Body of pancreas (tissue), 4 donors: ENCODE measurements at places on chromosomes 7 and 10. TPM values are rescaled to one million over a fixed set of nuclear protein-coding genes. Genes with fewer than 3 reads are reported as not detected.
A peak's percentile ranks its signal among the peaks of the same experiment; 100 is the strongest.

Gene ANKRD22
- 5.9 TPM for total RNA-seq

Gene MYO3A
- 1.6 TPM for total RNA-seq

Gene GTF2IRD1
- total RNA-seq = 11.2 TPM

Gene ATP6V0A4
- not detected for total RNA-seq

Gene CAMK2B
- 0.52 TPM for total RNA-seq

Gene ANKRD7
- 2.6 TPM for total RNA-seq

Gene RADIL
- 29.0 TPM for total RNA-seq

- H3K4me3 ChIP-seq = no peak overlapping the region
- no peak for DNase-seq
- no peaks in the 10 kb centered on the region for H3K27me3 ChIP-seq
- peaks cover 51% of the 10 kb centered on the region for H3K4me1 ChIP-seq
- H3K36me3 ChIP-seq = no peaks in the 10 kb centered on the region
These were observed 69.8 kb downstream of the ADD3 start for GRCh38 chr10:110077436-110078130.

DNA sequence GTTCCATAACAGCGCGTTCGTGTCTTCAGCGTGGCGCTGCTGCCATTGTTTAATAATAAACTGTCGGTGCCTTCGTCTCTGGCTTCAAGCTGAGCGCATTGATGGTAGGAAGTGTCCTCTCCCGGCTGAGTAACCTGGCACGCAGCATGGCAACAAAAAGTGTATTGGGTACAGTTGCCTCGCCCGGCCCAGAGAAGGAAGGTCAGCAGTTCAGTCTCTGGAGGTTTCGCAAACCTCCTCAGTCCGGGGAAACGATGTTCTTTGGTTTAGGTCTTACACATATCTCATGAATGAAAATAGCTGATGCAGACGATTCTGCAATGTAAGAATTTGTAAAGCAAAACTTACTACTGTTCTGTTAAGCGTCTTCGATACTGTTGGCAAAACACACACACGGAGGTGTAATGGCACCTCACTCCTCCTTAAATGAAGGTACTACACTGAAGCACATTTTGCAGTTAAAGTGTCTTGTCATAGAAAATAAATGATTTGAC lies 739 bp upstream of the CCDC186 start:
- no peaks in the 10 kb centered on the region for H3K27me3 ChIP-seq
- no peaks in the 10 kb centered on the region for H3K36me3 ChIP-seq
- peak; percentile 73 for DNase-seq
- peak overlapping the region; percentile 86 for H3K27ac ChIP-seq

- no peak for DNase-seq
- no peak overlapping the region for H3K4me3 ChIP-seq
- H3K36me3 ChIP-seq = no peaks in the 10 kb centered on the region
- no peaks in the 10 kb centered on the region for H3K4me1 ChIP-seq
- no peaks in the 10 kb centered on the region for H3K27me3 ChIP-seq
These were observed 24.5 kb upstream of the NXPH1 start for GRCh38 chr7:8408871-8409270.

DNA sequence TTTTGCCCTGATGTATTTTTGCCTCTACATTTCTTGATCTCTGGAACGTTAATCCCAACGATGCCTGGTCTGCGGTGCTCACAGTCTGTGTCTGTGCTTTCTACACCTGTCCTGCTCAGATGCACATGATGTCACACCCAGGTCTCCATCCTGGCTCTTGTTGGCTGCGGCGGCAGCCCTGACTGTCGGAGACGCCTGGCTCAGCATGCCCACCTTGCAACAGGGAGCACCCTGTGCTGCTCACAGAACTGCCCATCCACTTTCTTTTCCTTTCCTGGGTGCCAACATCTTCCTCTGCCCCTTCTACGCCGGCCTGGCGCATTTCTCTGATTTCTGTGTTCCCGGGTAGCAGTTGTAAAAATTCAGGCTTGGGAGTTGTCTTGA lies 106.2 kb downstream of the CUX1 start:
- H3K27ac ChIP-seq = no peak overlapping the region
- H3K4me1 ChIP-seq = peaks cover 21% of the 10 kb centered on the region
- no peak for DNase-seq
- H3K36me3 ChIP-seq = no peaks in the 10 kb centered on the region

GRCh38 chr10:97759946-97760345 lies 11.9 kb downstream of the SFRP5 start:
- DNase-seq = no peak
- H3K4me3 ChIP-seq = no peak overlapping the region
- H3K27ac ChIP-seq = peak overlapping the region; percentile 27
- peaks cover 38% of the 10 kb centered on the region for H3K4me1 ChIP-seq

DNA sequence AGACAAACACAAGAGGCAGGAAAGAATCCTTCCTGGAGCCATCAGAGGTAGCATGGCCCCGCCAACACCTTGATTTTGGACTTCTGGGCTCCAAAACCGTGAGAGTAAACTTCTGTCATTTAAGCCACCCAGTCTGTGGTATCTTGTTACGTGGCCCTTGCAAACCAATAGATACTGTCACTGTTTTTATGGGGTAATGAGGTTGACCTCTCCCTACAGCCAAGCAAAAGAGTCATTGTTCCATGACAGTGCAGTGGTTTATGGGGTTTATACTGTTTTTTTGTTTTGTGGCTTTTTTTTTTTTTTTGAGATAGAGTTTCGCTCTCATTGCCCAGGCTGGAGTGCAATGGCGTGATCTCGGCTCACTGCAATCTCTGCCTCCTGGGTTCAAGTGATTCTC lies 32.8 kb downstream of the KIAA1549 start:
- no peaks in the 10 kb centered on the region for H3K36me3 ChIP-seq
- H3K27me3 ChIP-seq = no peaks in the 10 kb centered on the region
- no peak overlapping the region for H3K4me3 ChIP-seq
- peaks cover 20% of the 10 kb centered on the region for H3K4me1 ChIP-seq
- DNase-seq = no peak

- H3K4me1 ChIP-seq = no peaks in the 10 kb centered on the region
- no peak for DNase-seq
These were observed 209.0 kb downstream of the ACTR3B start for GRCh38 chr7:152968514-152968913.

DNA sequence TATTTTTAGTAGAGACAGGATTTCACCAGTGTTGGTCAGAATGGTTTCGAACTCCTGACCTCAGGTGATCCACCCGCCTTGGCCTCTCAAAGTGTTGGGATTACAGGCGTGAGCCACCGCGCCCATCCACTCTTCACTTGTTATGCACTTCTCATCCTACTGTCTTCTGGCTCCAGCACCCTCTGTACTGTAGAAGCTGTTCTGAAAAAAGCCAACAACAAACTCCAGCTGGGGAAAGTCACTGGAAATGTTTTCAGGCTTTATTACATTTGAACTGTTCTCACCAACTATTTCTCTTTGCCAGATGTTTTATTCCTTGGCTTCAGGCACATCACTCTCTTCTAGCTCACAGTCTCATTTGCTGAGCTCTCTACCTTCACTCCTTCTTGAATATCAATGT lies 122.5 kb upstream of the EGR2 start:
- no peaks in the 10 kb centered on the region for H3K27me3 ChIP-seq
- DNase-seq = no peak
- H3K36me3 ChIP-seq = no peaks in the 10 kb centered on the region
- no peak overlapping the region for H3K27ac ChIP-seq
- no peak overlapping the region for H3K4me3 ChIP-seq

GRCh38 chr7:57201895-57202210 lies 69.6 kb upstream of the ZNF479 start:
- no peak for DNase-seq
- H3K36me3 ChIP-seq = no peaks in the 10 kb centered on the region
- no peak overlapping the region for H3K4me3 ChIP-seq
- H3K27ac ChIP-seq = no peak overlapping the region
- H3K4me1 ChIP-seq = no peaks in the 10 kb centered on the region

DNA sequence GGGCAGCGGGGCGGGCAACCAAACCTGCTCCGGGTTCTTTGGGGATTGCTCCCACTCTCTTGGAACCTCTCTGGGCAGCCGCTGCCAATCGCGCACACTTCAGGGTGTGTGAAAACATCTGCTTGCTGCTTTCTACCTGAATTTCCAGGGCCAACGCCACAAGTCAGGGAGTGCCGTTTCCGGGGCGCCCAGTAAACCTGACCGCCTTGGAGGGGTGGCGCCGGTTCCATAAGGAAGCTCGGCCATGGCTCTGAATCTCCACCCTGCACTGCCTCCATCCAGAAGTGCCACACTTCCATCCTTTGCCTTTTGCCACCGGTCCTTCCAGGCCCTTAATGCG lies 679 bp upstream of the AFAP1L2 start:
- no peaks in the 10 kb centered on the region for H3K27me3 ChIP-seq
- DNase-seq = peak; percentile 57
- H3K4me1 ChIP-seq = peaks cover 37% of the 10 kb centered on the region
- H3K36me3 ChIP-seq = no peaks in the 10 kb centered on the region

- H3K36me3 ChIP-seq = no peaks in the 10 kb centered on the region
- no peaks in the 10 kb centered on the region for H3K27me3 ChIP-seq
- no peak for DNase-seq
These were observed 60.7 kb upstream of the ICA1 start for GRCh38 chr7:8322667-8323066.

GRCh38 chr10:16724509-16724908 lies 92.7 kb downstream of the RSU1 start:
- H3K36me3 ChIP-seq = no peaks in the 10 kb centered on the region
- H3K27ac ChIP-seq = no peak overlapping the region
- H3K27me3 ChIP-seq = no peaks in the 10 kb centered on the region
- no peak for DNase-seq
- H3K4me1 ChIP-seq = no peaks in the 10 kb centered on the region

GRCh38 chr7:47484457-47484856 lies 97.5 kb downstream of the TNS3 start:
- peaks cover 93% of the 10 kb centered on the region for H3K4me1 ChIP-seq
- H3K4me3 ChIP-seq = no peak overlapping the region
- no peaks in the 10 kb centered on the region for H3K27me3 ChIP-seq
- DNase-seq = no peak
- no peaks in the 10 kb centered on the region for H3K36me3 ChIP-seq

- H3K36me3 ChIP-seq = no peaks in the 10 kb centered on the region
- DNase-seq = no peak
- H3K4me1 ChIP-seq = no peaks in the 10 kb centered on the region
- no peaks in the 10 kb centered on the region for H3K27me3 ChIP-seq
- H3K27ac ChIP-seq = no peak overlapping the region
These were observed 27.5 kb upstream of the NME8 start for GRCh38 chr7:37820708-37821468.

DNA sequence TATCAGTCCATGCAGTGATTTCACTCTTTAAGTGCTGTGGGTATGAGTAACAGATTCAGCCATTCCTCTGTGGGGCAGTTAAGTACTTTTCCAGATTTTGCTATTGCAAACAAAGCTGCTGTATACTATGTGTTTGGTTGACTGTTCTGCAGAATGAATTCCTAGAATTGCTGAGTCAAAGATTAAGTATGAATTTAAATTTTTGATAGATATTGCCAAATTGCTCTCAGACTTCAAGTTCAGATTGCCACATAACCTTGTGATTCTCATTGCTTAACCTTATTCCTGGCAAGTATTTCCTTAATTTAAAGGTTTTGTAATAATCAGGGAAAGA lies 21.6 kb upstream of the SAR1A start:
- peaks cover 22% of the 10 kb centered on the region for H3K4me1 ChIP-seq
- H3K27ac ChIP-seq = peak overlapping the region; percentile 39
- no peaks in the 10 kb centered on the region for H3K27me3 ChIP-seq
- H3K4me3 ChIP-seq = no peak overlapping the region
- no peak for DNase-seq
- no peaks in the 10 kb centered on the region for H3K36me3 ChIP-seq

GRCh38 chr10:128306966-128307365 lies 180.7 kb upstream of the MKI67 start:
- no peaks in the 10 kb centered on the region for H3K36me3 ChIP-seq
- DNase-seq = no peak
- H3K4me1 ChIP-seq = no peaks in the 10 kb centered on the region
- H3K27ac ChIP-seq = no peak overlapping the region
- no peak overlapping the region for H3K4me3 ChIP-seq

DNA sequence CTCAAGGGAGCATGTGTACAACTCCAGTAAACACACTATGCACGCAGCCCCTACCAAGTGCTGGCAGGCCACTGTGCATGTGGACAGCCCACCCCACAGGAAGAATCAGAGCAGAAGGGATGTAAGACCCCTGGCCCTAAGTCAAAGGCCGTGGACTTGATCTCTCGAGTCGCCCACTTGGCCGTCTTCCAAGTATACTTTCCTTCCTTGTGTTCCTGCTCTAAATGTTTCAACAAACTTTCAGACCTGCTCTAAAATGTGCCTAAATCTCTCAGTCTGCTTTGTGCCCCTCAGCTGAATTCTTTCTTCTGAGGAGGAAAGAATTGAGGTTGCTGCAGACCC lies 21.1 kb upstream of the NOM1 start:
- H3K27me3 ChIP-seq = no peaks in the 10 kb centered on the region
- H3K27ac ChIP-seq = no peak overlapping the region
- peaks cover 31% of the 10 kb centered on the region for H3K4me1 ChIP-seq

- no peak for DNase-seq
- no peaks in the 10 kb centered on the region for H3K4me1 ChIP-seq
- H3K27ac ChIP-seq = no peak overlapping the region
These were observed 40.9 kb downstream of the BMPER start for GRCh38 chr7:33946094-33946699.

DNA sequence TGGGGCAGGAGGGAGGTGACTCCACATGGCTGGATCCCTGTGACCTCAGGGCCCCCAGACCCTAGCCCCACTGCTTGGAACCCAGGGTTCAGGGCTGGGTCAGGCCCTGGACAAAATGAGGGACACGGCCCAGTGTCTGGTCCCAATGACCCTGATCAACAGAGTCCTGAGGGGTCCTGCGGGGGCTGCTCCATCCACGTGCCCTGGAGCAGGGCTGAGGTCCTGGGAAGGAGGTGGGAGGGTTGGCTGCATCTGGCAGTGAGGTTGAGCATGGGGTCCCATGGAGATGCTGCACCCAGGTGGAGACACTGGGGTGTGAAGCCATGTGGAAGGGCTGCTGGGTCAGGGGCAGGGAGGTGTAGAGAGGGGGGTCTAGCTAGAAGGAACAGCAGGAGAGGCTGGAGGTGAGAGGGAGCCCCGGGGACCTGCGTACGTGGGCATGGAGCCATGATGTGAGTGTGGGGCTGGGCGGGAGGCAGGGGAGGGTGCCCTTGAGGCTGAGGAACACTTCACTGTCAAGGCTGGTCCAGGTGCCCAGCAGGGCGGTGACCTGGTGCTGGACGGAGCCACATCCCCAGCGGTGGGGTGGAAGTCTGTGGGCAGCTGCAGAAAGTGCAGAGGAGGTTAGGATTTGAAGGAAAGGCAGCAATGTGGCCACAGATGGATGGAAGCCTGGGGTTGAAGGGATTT lies 604 bp downstream of the SCART1 start:
- no peak for DNase-seq
- H3K27me3 ChIP-seq = no peaks in the 10 kb centered on the region
- H3K4me3 ChIP-seq = no peak overlapping the region
- no peaks in the 10 kb centered on the region for H3K4me1 ChIP-seq
